Glomerular endothelial cell (primary cell): ENCODE measurements at places on chromosomes 5 and 9. TPM values are rescaled to one million over a fixed set of nuclear protein-coding genes. Genes with fewer than 3 reads are reported as not detected.

DNA sequence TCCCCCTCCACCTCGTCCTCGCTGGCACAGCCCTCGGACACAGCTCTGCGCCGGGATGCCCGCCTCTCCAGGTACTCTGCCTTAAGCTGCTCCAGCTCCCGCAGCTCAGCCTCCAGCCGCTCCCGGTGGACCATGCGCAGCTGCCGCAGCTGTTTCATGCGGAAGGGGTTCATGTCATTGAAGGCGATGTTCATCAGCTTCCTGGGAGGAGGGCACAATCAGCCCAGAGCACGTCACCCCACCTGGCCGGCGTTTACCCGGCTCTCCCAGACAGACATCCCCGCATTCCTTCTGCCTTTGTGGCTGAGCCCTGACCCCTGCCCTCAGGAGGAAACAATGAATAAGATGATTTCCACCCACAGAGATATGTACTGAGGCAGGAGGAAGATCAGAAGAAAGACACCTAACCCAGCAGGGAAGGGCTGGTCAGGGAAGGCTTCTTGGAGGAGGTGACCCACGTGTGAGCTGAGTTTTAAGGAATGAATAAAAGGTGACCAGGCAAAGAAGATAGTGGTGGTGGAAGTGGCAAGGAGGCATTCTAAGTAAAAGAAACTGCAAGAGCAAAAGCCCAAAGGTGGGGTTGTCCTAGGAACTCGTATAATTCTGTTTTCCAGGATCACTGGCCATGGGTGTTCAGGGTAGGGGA, 7.1 kb upstream of the CORO2A start:
- no peak for DNase-seq

DNA sequence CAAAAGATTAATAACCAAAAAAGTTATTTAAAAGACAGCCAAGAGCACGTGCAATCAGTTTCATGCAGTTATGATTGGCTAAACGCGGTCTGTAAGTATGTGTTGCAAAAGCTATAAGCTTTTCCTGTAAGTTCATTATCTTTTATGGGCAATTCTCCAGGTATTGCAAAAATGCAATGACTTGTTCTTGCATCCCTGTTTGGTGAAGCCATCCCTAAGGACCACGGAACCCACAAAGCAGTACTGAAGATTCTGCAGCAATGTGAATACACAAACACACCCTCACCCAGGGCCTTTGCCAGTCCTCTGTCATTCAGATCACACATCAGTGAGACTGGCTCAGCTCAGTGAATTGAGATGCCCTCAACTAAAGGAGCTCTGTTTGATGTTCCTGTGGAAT, 11.4 kb downstream of the GCNT4 start:
- DNase-seq, result no peak

DNA sequence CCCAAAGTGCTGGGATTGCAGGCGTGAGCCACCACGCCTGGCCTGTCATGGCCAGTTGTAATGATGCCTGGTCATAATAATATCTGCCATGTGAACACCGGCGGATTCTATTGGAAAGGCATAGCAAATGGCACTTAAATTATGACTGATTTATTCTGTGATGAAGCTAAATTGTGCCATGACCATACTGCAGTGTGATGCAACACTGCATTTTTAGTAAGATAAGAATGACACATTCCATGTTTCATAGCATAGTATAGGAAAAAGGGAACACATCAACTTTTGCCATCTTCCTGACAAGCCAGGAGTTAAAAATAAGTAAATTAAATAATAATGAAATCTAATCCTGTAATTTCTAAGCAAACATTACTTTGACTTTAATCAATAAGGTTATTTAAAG, 30.4 kb upstream of the BICD2 start:
- no peak for DNase-seq

- no peak for DNase-seq
Observed at GRCh38 chr9:105484226-105484625, 36.4 kb downstream of the FSD1L start.

- DNase-seq, result peak; percentile 37
Observed at GRCh38 chr5:1167728-1168709, 33.4 kb upstream of the SLC6A19 start.

GRCh38 chr5:60685700-60686099, 14.3 kb downstream of the DEPDC1B start:
- DNase-seq, result no peak

The C5orf58 gene
- total RNA-seq, result not detected in 2 replicates

The SLC25A51 gene
- total RNA-seq, result 35.4 and 47.2 TPM in 2 replicates

The OR2V1 gene
- total RNA-seq, result not detected in 2 replicates

The ADGRD2 gene
- total RNA-seq, result not detected in 2 replicates
